Stimulated activated memory B cell treated with anti-CD40 and anti-IgM and Interleukin-4, amounts not matched to agents 10 μg/mL and 1 μg/mL and 100 μg/mL, for 72 hours (primary cell): ENCODE measurements at places on chromosomes 2 and 18.

GRCh38 chr2:73995810-73996209 is 11.1 kb downstream of the TET3 start:
- ATAC-seq: no peak

GRCh38 chr2:85737481-85737880 is 16.3 kb upstream of the ATOH8 start:
- no peak for ATAC-seq

- ATAC-seq: no peak
Measured at GRCh38 chr2:28045676-28046351, 155.3 kb downstream of the BABAM2 start.

GRCh38 chr2:84486441-84487115 is 27.5 kb upstream of the SUCLG1 start:
- ATAC-seq: no peak

DNA sequence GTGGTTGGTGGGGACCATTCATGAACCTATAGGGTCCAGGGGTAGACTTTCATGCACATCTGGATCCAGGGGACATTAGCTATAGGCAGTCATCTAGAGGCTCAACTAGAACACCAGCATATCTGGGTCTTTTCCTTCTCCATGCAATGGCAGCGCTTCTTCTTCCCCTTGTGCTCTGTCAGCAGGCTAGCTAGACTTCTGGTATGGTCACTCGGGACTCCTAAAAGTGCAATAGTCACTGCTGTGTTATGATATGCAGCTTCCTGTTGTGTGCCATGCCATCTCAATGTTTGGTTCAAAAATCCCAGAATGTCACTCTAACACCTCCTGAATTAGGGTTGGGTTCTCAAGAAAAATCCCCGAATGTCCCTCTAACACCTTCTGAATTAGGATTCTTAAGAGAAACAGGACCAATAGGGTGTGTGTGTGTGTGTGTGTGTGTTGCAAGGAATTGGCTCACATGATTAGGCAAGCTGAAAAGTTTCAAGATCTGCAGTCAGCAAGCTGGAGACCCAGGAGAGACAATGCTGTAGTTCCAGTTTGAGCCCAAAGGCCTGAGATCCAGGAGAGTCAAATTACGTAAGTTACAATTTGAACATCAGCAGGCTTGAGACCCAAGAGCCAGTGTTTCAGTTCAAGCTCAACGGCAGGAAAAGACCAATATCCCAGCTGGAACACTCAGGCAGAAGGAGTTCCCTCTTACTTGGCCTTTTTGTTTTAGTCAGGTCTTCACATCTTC is 97.1 kb upstream of the LTBP1 start:
- no peak for ATAC-seq

DNA sequence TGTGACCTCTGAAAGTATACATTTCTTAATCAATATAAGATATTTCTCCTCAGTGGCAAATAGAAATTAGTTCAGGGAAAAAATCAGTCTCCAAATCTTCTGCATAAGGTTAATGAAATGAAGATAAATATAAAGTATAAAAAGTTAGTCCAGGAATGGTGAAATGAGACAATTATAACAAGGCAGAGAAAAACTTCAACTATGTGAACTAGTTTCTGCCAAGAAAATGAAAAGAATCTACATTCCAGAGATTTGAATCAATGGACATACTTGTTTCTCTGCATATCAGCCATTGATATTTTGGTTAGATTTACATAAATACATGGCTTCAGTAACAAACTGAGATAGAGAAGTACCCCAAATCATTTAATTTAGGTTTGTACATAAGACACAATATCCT is 249.0 kb downstream of the EXOC6B start:
- ATAC-seq: no peak

GRCh38 chr2:209511637-209512036 is 87.8 kb downstream of the MAP2 start:
- ATAC-seq: no peak

GRCh38 chr2:26633351-26633945 is 7.7 kb downstream of the CIB4 start:
- ATAC-seq: no peak

- ATAC-seq: no peak
Measured at GRCh38 chr2:226818930-226819329, 16.9 kb upstream of the RHBDD1 start.

DNA sequence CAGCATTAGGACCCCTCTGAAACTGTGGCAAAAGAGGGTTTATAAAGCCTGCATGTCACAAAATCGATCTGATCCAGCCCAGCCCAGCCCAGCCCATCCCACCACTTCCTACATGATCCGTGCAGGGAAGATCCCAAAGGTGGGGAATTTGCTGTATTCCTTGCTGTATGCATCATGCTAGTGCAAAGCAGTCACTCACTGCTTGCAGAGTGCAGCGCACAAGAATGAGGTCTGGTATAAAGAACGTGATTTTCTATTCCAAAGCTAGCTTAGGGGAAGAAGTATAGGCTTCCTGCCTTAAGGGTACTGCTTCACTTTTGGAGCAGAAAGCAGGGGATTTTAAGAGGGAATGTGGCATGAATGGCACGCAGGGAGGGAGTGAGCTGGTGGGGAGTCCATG is 18.9 kb upstream of the SERPINB11 start:
- no peak for ATAC-seq
